AG10803 (cell line): ENCODE measurements at places on chromosomes 4 and X.
A peak's percentile ranks its signal among the peaks of the same experiment; 100 is the strongest.

DNA sequence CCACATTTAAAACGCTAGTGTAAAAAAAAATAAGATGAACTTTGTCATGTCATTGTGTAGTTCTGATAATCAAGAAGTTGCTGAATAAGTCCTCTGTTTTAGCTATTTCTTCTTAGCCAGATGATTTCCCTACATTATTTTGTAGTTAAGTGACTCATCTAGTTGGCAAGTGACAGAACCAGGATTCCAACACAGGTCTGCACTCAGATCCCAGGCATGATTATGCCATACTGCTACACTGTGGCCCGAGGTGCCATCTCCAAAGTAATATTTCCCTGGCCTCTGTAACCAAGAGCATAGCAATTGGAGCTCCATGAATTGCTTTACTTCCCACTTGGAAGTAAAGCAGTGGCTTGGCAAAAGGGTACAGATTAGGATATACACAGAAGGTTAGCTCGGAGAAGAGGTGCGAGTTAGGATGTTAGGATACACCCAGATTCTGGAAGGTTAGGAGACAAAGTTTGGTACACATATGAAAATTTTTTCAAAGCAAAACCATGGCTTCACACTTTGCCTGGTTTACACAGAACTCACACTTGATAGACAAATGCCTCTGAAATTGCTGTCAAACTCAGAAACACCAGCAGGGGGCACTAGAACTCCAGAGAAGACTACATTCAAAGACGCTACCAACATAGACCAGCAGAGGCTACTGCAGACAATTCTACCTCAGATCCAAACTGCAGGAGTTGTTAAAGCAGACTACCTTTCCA, 41.4 kb downstream of the SRPX2 start:
- peak; percentile 64 for DNase-seq

DNA sequence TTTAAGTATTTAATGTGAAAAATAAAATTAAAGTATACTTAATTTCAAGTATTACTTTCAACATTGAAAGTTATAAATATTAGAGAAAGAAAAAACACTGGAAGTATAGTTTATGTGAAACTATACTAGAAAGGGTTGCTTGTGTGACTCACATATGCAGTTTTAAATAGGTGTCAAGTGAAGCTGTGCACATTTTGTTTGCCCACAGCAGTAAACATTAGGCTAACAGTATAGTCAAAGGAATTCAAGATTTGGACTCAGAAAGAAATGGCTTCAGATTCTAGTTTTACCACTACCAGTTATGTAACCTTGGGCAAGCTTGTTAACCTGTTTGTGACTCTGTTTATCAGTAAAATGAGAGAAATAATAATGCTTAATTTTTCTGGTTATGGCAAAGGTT, 148.2 kb downstream of the FAM47B start:
- no peak for DNase-seq

GRCh38 chr4:150425161-150425560, 156.8 kb upstream of the MAB21L2 start:
- DNase-seq = no peak

DNA sequence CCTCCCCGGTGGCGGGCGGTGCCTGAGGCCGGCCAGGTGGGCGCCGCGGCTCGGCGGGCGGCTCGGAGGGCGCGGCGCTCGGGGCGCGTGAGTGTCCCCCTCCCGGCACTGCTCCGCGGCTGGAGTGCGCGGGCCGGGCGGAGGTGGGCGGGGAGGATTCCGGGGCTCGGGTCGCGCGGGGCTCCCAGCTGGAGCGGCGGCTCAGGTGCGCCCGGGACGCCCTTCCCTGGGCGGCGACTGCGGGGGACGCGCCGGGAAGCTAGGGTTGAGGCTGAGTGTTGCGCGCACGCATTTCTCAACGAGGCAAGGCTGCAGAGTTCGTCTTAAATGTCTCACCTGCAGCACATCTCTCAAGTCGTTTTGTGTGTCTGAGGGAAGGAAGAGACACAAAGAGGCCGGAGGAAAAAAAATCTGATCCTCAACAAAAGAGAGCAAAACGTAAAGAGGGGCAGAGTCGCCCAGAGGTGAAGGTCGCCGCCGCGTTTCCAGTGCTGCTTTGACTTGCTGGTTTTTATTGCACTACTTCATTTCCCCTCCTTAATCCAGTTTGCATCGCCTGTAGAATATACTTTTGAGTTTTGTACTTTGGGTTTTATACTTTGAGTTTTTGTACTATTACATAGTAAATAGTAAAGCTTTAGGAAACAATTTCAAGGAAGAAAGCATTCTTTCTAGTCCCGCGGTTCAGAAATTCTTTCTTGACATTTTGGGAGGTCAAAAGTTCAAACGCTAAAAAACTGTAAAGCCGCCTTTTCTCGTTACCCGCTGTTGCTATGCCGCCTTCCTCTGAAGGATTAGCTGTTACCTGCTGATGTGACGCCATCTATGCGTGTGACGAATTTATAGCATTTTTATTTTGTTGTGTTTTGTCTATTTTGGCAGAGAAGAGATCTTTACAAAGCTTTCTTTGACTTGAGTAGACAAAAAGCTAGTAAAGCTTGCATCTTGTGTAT, 106.5 kb upstream of the STOX2 start:
- no peak for DNase-seq

DNA sequence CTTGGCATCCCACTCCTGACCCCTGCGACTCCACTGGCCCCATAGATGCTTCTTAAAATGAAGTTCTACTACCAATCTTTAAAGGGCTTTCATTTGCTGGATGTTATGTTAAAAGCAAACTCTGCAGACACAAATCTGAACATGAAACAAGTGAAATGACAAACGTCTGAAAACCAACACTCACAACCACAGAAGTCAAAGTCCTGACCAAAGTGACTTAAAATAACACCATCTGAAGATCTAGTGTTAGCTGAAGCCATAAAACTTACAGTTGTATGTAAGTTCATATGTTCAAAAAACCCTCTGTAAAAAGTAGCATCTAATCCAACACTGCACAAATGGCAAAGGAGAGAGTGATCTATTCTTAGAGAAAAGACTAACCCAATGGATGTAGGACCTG, 178.7 kb downstream of the SH3KBP1 start:
- no peak for DNase-seq

GRCh38 chrX:109534933-109535332, 1.7 kb upstream of the NXT2 start:
- no peak for DNase-seq

GRCh38 chr4:173169178-173169427, 492 bp downstream of the GALNT7 start:
- DNase-seq = no peak

GRCh38 chr4:101813604-101814003, 23.1 kb downstream of the BANK1 start:
- DNase-seq = no peak

- peak; percentile 7 for DNase-seq
Measured at GRCh38 chrX:111823128-111823527, 52.9 kb upstream of the TRPC5OS start.

- peak; percentile 43 for DNase-seq
Measured at GRCh38 chr4:2891294-2891693, 47.6 kb downstream of the ADD1 start.

DNA sequence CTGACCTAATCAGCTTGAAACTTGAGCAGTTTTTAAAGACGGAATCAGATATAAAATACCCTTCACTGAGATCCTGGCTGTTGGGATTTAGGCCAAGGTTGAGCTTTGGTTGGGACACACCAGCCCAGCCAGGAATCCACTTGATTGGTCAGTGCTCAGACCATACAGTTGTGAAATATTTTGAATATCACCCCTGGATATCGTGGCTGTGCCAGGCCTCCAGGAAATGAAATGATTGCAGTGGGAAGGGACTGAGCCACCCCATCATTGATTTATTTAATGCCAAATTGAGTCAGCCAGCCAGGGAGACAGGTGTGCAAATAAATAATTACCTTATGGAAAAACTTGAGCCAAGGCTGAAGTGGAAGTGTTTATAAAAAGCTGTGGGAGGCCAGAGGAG, 128.4 kb upstream of the SCML1 start:
- DNase-seq = no peak

DNA sequence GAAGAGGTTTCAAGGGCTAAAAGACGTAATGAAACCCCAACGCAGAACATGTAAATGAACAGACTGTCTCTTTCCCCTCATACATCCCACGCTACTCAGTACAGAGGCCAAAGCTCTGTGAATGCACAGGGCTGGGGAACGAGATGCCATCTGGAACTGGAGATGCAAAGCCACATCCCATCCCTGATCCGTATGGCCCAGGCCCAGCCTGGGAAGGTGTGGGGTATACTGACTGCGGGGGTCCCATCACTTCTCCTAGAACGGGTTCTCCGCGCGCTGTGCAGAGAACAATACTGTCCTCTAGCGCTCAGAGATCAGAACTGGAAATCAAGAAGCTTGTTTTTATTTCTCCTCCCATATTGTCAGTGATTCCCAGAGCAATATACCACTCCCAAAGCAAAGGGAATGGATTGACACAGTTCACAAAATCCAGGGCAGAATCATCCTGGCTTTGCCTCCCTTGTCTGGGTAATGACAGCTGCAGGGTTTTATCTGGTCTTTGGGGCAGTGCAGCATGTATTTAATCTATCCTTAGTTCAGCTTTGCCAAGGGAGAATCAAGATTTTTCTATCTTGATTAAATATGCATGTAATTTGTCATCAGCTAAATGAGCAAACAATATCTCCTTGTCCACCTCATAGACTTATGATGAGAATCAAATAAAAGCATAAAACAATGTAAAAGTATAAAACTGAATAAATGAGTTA, 47.3 kb upstream of the TLR3 start:
- DNase-seq = peak; percentile 34

- DNase-seq = peak; percentile 9
Measured at GRCh38 chrX:39504850-39505259, 592.9 kb downstream of the BCOR start.

DNA sequence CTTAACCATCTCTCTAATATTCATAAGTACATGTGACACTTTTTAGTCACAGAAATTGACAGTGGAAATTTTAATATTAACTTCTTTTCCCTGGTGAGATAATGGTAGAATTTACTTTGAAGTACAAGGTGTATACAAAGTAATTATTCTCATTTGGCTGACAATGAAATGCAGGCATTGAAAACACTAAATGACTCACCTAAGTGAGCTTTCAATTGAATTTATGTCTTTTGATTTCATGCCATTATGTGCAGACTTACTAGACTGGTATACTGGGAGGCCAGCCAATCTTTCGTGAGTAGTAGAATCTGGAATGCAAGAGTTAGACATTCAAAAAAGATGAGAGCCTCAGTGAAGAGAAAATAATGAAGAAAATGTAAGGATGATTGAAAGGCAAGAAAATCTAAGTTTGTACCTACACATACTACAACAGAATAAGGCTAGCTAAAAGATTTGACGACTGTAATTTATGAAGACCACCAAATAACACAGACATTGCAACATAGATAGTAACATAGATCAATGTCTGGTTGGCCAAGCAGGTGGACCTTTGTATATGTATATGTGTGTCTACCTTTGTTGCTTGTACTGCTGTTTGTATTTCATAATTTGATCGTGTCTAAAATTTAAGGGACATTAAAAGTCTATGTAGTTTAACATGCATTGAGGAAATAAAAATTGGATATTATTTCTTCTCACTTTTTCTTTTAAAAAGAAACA, 459.7 kb downstream of the IL15 start:
- DNase-seq = peak; percentile 97

- DNase-seq = no peak
Measured at GRCh38 chr4:158513256-158513655, 8.4 kb upstream of the RXFP1 start.

DNA sequence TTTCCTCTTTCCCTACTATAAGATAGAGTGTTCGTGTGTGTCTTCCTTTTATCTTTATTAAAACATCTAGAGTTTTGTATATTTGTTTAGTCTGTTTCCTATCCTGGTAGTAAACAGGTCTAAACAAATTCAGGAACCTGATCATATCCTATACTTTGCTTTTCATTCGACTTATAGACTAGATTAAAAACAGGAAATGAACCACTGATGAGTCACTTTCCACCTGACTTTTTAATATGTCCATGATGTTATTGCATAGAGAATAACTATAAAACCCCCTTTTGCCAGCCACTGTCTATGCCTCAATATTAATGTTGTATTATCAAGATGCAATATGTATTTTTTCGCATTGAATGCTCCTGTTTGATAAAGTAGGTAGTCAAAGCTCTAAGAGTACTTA, 1794.0 kb downstream of the STIM2 start:
- DNase-seq = no peak

GRCh38 chrX:53294024-53294648, 12.8 kb upstream of the IQSEC2 start:
- DNase-seq = no peak

- DNase-seq = no peak
Measured at GRCh38 chr4:119017636-119018035, 118.0 kb upstream of the MYOZ2 start.

- DNase-seq = no peak
Measured at GRCh38 chrX:111560801-111561200, 49.4 kb downstream of the SERTM2 start.

DNA sequence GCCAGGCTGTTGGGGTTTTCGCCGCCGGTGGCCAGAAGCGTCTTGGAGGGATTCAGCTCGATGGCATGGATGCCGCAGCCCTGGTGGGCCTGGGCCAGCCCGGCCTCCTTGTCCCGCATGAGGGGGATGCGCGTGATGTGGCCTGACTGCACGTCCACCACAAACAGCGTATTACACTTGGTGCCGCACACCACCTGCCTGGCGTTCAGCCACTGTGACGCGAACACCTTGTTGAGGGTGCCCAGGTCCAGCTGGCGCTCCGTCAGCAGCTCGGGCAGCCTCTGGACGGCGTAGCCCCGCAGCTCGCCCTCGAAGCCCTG, 728 bp downstream of the DCAF12L2 start:
- no peak for DNase-seq

- DNase-seq = peak; percentile 60
Measured at GRCh38 chr4:163161536-163162205, 5.0 kb downstream of the NAF1 start.

- DNase-seq = no peak
Measured at GRCh38 chr4:1379801-1380331, 26.4 kb downstream of the NKX1-1 start.

DNA sequence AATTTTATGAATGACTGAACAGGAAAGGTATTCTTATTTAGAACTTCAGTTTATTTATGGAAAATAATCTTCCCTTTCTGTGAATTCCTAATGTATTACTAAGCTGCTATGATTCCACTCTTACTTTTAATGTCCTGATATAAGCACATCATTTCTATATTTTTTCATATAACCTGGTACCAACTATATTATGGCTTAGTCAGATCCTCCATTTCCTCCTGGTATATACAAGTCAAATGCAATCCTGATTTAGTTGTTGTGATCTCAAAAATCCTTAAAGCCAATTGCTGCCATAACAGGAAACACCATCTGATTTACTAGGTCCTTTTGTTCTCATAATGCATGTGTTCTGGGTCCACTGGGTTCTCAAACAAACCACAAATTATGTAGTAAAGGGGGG, 26.8 kb downstream of the TRMT2B start:
- DNase-seq = peak; percentile 1

GRCh38 chr4:161604516-161605300, 559.1 kb downstream of the FSTL5 start:
- no peak for DNase-seq

GRCh38 chrX:121876305-121876704, 828.9 kb downstream of the GLUD2 start:
- DNase-seq = peak; percentile 82

GRCh38 chrX:28639451-28639850, 52.2 kb downstream of the IL1RAPL1 start:
- no peak for DNase-seq
